GOT3 (cell line): ENCODE measurements at places on chromosomes 5 and 9.

DNA sequence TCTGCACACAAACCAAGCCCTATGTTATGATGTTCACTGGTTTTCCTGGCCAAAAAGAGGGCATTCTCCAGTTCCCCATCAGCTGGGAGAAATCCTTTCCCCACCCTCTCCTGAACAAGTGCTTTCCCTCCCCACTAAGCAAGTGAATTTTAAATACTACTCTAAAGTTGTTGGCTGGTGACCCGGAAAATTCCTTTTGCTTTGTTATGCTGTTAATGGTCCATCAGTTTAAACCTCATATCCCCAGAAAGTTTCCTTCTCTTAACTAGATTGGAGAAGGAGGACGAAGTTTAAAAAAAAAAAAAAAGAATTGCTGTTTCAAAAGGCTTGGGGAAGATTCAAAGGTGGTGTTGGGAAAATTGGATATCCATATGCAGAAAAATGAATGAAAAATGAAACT is 21.9 kb upstream of the SPRY4 start:
- DNase-seq: no peak

GRCh38 chr9:109771796-109772531 is 8.0 kb upstream of the PALM2AKAP2 start:
- no peak for DNase-seq

- DNase-seq: no peak
Observed at GRCh38 chr9:114462791-114463190, 42.5 kb downstream of the WHRN start.

DNA sequence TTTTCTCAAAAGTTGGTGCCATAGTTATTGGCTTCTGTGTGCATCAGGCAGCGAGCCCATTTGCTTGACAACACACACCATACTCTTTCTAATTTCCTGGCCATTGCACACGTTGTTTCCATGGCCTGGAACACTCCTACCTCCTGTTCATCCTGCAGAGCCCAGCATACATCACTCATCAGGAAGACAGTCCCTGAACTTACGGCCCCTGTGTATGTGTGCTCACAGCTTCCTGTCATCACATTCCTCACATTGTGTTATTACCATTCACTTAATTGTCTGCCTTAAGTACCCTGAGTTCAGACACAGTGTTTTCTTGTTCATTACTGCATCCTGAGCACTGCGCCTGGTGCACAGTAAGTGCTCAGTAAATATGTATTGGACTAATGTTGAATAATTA is 355.9 kb downstream of the PRELID2 start:
- DNase-seq: no peak

GRCh38 chr5:179801304-179802206 is 5.1 kb downstream of the MGAT4B start:
- no peak for DNase-seq

DNA sequence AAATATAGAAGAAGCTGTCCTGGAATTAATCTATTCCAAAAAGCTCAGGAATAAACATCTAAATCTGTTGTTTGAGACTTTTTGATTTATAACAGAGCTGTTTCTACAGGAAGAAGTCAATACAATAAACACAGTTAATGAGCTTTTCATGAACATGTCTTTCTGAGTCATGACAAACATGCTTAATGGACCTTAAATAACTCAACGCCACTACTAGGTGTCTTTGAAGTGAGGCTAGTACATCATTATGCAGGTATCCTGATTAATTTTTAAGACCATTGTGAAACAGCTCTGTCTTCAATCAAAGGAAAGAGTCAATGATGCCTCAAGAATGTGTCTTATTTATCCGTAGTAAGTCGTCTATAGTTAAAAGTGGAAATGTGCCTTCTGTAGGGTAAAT is 131.6 kb downstream of the GABRB2 start:
- no peak for DNase-seq

GRCh38 chr9:94950040-94950578 is 223.6 kb downstream of the AOPEP start:
- DNase-seq: no peak

DNA sequence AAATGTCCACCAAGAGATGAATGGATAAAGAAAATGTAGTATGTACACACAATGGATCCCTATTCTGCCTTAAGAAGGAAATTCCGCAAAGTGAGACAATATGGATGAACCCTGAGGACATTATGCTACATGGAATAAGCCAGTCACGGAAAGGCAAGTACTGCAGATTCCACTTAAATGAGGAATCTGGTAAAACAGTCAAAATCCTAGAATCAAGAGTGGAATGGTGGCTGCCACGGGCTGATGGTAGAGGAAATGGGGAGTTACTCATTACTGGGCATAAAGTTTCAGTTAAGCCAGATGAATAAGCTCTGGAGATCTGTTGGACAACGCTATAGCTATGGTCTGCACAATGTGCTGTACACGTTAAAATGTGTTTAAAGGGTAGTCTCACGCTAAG is 47.2 kb downstream of the STK10 start:
- no peak for DNase-seq

DNA sequence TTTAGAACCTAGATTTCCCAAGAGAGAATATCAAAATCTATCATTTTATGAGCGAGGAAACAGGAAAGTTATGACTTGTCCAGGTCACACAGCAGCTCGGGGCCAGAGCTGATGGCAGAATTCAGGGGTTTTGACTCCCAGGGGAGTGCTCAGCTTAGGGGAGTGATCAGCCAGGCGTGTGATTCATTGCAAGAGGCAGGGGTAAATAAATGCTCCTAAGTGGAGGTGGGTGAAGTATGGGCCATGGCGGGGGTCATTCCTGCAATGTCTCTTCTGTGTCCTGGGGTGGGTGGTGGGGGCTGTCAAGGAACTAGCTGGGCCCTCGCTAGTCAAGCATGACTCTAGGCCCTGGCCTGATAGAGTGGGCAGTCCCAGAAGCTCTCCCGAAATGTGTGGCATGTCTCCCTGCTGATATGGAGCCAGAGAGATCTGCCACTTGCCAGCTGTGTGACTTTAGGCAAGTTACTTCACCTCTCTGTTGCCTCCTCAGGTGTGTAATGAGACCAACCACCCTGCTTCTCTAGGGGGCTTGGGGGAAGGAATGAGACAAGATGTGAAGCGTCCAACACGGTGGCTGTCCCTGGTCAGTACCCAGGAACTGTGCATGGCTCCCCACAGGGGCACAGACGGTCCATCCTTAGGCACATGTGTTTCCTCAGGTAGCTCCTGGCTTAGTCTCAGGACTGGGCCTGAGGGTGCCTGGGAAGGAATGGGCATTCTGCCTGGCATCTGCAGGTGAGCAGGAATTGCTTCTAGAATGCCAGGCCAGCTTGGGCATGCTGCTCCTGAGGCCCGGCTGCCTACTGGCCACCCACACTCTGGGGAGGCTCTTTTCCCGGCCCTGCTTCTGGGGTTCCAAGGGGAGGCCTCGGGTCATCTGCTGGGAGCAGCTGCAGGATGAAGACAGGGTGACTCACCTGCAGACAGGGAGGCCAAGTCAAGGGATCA is 36.5 kb upstream of the SH3PXD2B start:
- DNase-seq: no peak

DNA sequence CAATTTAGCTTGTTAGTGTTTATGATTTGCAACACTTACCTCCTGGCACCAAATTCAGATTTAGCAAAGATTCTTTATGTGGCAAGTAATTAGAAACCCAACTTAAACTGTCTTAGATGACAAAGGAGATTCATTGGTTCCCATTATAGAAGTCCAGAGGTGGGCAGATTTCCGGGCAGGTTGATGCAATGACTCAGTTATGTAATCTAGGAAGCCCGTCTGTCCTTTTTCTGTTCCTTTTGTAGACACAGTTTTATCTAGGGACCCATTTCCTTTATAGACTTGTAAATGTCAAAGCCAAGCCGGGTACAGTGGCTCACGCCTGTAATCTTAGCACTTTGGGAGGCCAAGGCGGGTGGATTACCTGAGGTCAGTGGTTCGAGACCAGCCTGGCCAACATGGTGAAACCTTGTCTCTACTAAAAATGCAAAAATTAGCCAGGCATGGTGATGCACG is 20.3 kb upstream of the ANKRD33B start:
- DNase-seq: no peak

DNA sequence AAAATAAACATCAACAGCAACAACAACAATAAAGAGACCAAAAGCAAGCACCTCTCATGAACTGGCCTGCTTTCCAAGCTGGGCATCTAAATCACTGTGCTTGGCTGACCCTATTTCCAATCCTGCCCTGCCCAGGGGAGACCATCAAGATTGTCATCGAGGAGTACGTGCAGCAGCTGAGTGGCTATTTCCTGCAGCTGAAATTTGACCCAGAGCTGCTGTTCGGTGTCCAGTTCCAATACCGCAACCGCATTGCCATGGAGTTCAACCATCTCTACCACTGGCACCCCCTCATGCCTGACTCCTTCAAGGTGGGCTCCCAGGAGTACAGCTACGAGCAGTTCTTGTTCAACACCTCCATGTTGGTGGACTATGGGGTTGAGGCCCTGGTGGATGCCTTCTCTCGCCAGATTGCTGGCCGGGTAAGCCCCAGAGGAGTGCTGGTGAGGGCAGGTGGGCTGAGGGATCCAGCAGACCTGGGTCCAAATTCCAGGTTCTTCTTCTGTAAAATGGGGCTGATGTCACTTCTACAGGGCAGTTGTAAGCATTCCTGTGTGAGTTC is 15.6 kb downstream of the PTGS1 start:
- no peak for DNase-seq

DNA sequence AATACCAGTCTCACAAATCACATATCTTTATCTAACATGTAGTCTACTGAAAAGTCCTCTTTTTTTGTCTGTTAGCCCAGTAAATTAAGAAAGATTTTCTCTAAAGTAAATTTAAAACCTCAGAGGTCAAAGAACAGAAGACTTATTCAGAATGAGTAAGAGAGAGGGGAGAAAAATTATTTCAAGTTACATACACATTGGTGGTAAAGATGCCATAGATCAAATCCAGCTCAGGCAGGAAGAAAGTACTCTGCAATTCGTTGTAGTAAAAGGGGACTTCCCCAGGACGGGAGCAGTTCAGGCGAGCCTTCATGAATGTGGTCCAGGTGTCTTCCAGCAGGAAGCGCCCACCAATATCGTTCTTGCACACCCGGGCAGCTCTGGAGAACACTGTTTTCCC is 344.1 kb downstream of the SEMA5A start:
- no peak for DNase-seq

DNA sequence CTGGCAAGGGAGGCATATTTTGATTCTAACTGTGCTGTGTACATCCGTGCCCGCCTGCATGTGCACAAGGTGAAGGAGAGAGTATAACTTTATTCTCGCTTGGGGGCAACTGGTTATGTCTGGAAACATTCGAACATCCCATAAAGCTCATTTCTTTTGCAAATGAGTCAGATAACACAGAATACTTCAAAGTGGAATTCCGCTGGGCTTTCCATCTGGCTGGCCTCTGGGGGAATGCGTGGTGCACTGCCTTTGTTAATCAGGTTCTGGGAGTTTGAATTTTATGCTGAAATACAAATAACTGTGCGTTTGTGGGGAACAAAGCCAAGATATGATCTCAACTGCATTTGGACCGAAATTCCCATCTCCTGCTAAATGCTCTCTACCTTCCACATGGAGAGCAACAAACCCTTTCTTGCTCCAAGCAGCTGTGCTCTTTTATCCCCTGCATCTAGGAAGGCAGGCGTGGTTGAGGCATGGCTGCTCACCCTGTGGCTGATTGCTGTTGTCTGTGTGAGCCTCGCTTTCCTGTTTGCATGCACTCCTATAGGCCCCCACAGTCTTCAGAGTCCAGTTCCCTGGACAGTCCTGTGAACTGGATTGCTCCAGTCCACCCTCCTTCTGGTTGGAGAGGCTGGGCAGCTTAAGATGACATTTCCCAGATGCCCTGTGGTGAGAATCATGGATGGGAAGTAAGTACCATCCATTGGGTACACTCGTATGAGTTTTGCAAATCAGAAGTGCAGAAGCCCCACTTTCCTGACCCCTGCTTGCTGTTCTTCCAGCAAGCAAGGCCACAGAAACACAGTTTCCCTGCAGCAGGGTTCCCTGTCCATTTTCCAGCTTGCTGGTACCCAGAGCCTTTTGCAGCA is 82.9 kb upstream of the ALDH1B1 start:
- no peak for DNase-seq

- DNase-seq: no peak
Observed at GRCh38 chr9:129640871-129641749, 841 bp downstream of the ASB6 start.

GRCh38 chr5:80507663-80508062 is 19.8 kb downstream of the FAM151B start:
- no peak for DNase-seq

GRCh38 chr9:138060365-138060764 is 182.8 kb downstream of the CACNA1B start:
- DNase-seq: no peak

GRCh38 chr9:105963343-105964099 is 269.2 kb downstream of the TMEM38B start:
- no peak for DNase-seq

- DNase-seq: no peak
Observed at GRCh38 chr5:14008819-14009311, 64.4 kb upstream of the DNAH5 start.
